NCI-H187 (cell line): ENCODE measurements at places on chromosomes 11 and 22.

DNA sequence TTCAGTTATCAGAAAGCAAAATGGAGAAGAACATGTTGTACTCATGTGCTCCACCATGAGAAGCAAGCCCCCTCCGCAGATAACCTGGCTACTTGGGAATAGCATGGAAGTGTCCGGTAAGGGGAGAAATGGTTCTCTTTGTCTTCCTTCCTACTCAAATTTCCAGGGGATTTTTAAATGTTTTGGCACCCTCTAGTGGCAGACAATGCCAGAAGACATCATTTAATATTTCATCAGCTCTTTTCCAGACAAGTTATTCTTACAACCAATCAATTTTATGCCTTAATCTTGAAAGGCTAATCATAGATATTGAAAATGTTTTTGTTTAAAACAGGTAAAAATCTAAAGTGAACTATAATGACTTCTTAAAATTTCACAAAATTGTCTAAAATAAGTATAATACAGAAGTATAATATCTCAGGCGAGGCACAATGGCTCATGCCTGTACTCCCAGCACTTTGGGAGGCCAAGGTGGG is 15.7 kb downstream of the CRTAM start:
- peak; percentile 20 for DNase-seq

DNA sequence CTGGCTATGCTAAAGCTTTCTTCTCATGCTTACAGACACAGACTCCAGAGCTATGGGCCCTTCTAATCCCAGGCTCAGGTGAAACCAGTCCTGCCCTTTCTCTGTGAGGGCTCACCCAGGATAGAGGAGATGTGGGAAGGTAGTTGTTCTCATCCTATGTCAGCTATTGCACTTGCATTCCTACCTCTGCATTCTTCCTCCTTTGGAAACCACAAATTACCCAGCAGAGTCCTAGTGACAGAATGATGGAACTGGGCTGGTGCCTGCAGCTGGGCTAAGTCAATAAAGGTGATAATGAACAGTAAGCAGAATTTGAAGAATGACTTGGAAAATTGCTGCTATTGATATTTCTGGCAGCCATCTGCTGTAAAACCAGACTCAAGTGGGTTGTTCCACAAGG is 560.0 kb downstream of the TMEM135 start:
- DNase-seq, result peak; percentile 7

- no peak for DNase-seq
These were observed 8.1 kb downstream of the WNT7B start for GRCh38 chr22:45968751-45969413.

GRCh38 chr22:48302657-48303368 is 1524.9 kb downstream of the BRD1 start:
- DNase-seq, result no peak

DNA sequence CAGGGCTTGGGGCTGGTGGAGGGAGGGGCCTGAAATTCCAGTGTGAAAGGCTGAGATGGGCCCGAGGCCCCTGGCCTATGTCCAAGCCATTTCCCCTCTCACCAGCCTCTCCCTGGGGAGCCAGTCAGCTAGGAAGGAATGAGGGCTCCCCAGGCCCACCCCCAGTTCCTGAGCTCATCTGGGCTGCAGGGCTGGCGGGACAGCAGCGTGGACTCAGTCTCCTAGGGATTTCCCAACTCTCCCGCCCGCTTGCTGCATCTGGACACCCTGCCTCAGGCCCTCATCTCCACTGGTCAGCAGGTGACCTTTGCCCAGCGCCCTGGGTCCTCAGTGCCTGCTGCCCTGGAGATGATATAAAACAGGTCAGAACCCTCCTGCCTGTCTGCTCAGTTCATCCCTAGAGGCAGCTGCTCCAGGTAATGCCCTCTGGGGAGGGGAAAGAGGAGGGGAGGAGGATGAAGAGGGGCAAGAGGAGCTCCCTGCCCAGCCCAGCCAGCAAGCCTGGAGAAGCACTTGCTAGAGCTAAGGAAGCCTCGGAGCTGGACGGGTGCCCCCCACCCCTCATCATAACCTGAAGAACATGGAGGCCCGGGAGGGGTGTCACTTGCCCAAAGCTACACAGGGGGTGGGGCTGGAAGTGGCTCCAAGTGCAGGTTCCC is at the start of gene APOC3:
Gene APOC3, plus strand, starts transcription at position 383 of the 659 bp plus-strand sequence. CDS start 676 bp downstream, outside the sequence.
- DNase-seq, result no peak

- DNase-seq, result no peak
These were observed 271.7 kb downstream of the CTTN start for GRCh38 chr11:70669871-70670675.

- no peak for DNase-seq
These were observed 40.0 kb upstream of the FIBIN start for GRCh38 chr11:26953770-26954392.

- DNase-seq, result no peak
These were observed 1157.5 kb upstream of the RAG2 start for GRCh38 chr11:37755521-37755920.

DNA sequence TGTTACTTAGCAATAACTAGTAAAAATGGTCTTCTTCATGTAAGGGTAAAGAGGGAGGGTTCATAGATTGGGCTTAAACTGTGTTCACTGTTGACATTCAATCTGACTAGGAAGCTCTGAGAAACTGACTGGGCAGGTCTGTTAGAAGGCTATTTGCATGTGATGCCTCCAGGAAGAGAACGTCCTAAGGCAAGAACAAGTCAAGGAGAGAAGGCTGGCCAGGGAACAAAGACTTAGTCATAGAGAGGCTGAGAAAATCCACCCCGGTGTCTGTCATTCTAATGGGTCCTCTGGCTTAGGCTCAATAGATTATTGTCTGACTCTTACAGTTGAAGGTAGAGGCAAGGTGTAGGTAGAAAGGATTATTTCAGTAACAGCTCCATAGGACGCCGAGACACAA is 50.3 kb upstream of the CD44 start:
- DNase-seq, result no peak

- DNase-seq, result no peak
These were observed 6.8 kb upstream of the MICAL2 start for GRCh38 chr11:12103411-12104225.

DNA sequence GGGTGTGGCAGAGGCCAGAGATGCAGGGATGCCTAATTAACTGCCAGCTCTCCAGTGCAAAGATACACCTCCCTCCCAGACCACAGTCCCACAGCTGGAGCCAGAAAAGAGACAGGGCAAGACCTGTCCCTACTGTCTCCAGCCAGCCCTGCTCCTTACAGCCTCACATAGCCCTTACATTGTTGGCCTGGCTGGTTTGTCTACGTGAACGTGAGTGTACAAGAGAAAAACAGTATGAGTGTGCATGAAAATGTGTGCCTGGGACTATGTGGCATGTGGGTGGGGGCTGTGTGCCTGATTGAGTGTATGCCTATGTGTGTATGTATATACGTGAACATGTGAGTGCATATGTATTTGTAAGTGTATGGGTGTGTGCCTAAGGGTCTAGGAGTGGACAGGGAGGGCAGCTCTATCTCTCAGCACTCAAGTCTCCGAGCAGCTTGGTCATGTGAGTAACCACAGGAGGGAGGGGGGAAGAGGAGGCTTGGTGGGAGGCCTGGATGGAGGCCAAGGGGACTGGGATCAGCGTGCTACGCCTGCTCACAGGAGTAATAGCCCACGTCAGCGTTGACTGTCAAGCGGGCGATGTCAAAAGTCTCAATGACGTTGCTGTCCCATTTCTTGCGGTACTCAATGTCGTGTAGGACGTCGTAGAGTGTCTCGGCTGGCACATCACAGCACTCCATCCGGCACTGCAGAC is 6.6 kb upstream of the ARAP1 start:
- peak; percentile 43 for DNase-seq

- DNase-seq, result no peak
These were observed 22.3 kb downstream of the FBLN1 start for GRCh38 chr22:45524966-45525365.

DNA sequence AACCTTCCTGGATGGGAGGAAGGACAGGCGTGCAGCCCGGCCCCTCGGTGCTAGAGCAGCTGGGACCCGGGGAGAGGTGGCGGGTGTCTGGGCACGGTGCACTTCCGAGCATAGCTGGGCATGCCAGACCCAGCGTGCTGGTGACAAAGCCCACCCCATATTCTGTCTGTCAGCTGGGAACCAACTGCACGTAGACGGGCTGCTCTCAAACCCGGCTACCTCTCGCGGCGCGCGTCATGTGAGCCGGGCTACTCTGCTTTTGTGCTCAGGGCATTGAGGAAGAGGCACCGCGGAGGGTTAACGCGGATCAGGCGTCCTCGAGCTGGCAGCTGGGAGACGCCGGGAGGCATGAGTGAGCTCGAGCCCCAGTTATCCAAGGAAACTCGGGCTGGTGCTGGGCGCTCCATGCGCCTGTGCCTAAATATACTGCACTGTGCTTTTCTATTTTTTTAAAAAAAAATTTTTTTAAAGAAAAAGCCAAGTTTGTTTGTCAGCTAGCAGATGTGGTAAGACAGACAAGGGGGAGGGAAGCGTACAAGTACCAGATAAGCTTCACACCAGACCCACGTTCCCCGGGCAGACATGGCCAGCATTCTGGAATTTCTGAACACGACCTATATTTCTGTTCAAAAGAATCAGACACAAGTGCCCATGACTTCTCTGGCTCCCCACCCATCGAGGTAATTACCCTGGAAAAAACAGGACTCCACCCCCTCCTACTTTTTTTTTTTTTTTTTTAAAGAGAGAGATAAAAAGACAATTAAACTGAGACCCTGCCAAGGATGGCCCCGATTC is 425.6 kb downstream of the SHANK2 start:
- DNase-seq, result peak; percentile 79

- DNase-seq, result no peak
These were observed 63.2 kb downstream of the BTG4 start for GRCh38 chr11:111448831-111449557.

DNA sequence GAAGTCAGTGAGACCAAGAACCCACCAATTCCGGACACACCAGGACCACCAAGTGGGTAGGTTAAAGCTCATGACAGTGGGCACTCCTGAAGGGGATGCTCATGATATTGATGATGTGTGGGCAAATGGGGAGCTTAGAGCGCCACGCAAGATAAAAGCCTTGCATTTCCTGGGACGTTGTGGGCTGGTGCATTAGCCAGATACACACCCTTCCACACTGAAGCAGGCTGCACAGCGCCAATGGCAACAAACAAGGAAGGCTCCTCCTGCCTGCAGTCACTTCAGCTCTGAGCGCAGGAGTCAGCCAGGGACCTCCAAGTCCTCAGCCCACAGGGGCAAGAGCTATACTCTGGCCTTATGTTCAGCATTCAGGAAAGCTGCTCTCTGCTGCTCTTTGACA is 20.6 kb downstream of the TMEM218 start:
- no peak for DNase-seq

DNA sequence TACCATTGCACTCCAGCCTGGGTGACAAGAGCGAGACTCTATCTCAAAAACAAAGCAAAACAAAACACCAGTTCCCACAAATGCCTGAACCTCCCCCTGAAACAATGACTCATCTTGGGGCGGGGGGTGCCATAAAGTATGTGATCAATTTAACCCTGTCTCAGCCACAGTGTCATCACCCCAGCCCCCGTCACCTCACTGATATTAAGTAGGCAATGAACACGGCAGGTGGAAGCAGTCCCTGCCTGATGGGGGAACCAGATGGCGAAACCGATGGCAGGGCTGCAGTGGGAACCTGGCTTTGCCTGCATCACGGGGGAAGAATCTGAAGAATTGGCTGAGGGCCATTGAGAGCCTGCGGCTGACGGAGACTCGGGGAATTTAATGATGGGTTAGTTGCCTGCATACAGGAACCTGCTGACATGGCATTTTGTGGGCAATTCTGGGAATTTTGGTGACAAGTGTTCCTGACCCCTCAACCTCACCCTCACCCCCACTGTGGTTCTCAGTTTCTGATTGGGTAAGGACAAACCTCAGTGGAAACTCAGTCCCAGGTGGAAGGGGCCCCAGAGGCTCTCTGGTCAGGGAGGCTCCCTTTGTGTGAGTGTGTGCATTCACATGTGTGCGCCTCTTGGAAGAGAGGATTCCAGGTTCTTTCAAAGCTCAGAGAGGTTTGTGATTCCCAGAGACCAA is 39.1 kb upstream of the SHISAL1 start:
- DNase-seq, result no peak

- DNase-seq, result no peak
These were observed 408.5 kb downstream of the OPCML start for GRCh38 chr11:133123796-133124195.

GRCh38 chr11:7524462-7525235 is 10.8 kb downstream of the PPFIBP2 start:
- no peak for DNase-seq

GRCh38 chr22:29720811-29721323 is 1.1 kb downstream of the CABP7 start:
- DNase-seq, result no peak

GRCh38 chr11:122031813-122032212 is 84.2 kb downstream of the BLID start:
- DNase-seq, result no peak

DNA sequence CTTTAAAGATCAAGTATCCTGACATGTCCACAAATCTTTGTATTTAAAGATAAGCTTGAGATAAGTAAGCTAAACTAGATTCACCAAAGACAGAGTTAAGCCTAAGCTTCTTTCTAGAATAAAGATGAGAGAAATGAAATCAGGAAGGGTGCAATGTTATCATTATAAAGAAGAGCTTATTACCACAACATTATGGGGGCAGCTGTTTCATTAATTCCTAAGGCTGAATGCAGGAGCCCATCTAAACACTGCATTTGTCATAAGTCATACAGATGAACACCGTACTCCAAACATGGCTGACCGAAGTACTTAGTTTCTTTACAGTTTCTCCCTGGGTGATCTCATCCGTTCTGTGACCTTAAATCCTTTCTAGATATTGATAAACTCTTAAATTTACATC is 16.3 kb downstream of the FDX1 start:
- no peak for DNase-seq

DNA sequence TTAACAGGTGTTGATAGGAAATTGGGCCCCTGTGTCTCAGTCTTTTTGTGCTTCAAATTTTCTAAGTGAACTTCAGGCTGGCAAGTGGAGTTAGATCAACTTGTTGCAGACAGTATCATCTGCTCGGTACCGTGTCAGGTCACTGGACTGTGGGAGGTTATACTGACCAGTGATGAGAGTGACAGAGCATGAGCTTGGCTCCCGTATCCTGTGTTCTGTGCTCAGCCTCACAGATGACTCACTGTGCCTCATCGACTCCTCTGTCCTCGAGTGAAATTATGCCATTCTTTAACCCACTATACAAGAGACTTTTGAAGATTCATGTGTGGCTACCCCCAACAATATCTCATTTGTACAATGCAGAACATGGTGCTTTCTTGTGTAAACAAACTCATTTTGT is 7.9 kb downstream of the GRAP2 start:
- DNase-seq, result no peak

- DNase-seq, result no peak
These were observed 99.2 kb downstream of the STIM1 start for GRCh38 chr11:3954448-3955298.
